ENCODE measurements at places on chromosomes 3 and 15.

DNA sequence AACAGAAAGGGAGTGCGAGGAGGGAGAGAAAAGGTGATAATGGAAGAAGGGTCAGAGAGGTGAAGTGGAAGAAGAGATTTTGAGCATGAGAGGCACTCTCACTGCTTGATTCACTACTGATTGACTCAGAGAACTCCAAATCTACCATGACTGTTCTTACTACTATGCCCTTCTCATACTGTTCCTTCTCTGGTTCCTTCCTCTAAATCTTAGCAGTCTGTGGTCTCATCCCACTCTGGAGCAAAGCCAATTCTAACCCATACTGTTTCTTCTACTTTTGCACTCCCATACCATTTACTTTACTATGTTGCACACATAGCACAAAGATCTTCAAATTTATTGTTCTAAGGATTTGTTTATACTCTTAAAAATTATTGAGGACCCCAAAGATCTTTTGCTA is 100.8 kb downstream of the DTWD1 start:
- DNase-seq, result no peak

DNA sequence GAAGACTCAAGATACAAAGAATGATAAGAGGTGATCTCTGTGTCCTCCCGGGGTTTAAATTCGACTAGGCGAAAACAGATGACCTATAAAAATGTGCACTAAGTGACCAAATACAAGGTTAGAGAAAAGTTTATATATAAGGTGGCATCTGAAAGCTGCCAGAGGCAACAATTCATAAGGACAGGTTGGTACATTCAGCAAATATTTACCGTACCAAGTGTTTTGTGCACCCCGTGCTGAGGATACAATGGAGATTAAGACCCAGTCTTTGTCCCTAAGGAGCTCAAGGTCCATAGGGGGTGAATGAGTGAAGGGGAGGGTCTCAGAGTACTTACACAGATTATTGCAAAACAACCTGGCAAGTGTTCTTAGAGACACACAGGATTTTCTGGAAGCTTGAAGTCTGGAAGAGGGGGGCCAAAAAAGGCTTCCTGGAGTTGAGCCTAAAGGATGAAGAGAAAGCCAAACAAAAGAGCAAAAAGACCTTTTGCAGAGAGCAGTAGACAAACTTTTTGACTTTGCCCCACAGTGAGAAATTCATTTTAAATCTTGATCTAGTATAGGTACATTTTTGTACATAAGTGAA is 71.4 kb upstream of the LRIG1 start:
- no peak for DNase-seq

DNA sequence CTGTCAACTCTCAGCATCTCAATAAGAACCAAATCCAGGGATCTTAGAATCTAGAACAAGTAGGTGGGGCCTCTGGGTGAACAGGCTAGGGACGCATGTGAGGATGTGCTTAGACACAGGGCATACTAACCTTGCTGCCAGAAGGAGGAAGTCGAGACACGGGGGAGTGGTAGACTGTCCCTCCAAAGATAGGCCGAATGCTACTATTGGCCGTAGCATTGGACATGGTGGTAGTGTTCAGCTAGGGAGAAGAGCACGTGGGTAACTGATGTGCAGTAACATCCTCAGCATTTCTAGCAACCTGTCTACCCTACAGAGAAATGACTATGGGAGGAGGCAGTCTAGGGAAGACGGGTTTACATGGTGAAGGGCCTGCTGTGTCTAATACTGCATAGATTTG is 15.6 kb downstream of the RCCD1 start:
- no peak for DNase-seq

- DNase-seq, result no peak
Measured at GRCh38 chr3:151346292-151346691, 16.9 kb upstream of the P2RY13 start.

- DNase-seq, result no peak
Measured at GRCh38 chr3:22937536-22937935, 265.6 kb upstream of the UBE2E2 start.

Measured in hypothalamus (tissue), 51 donors.